ENCODE measurements at places on chromosomes 4 and X.

GRCh38 chr4:141922236-141922635 lies 285.9 kb downstream of the IL15 start:
- no peak for DNase-seq

DNA sequence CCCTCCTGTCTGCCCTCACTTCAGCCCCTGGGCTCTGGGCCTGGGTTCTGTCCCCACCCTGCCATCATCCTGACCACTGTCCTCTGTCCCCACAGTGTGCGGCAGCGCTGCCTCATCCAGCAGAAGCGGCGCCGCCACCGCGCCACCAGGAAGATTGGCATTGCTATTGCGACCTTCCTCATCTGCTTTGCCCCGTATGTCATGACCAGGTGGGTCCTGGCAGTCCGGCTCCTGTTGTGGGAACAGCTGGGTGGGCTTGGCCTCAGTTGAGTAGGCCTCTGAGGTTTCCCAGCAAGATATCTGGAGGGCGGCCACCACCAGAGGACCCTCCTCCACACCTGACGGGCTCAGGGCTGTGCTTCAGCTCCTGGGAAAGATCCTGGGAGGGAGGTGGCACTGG lies 2.2 kb downstream of the GPR78 start:
- no peak for DNase-seq

DNA sequence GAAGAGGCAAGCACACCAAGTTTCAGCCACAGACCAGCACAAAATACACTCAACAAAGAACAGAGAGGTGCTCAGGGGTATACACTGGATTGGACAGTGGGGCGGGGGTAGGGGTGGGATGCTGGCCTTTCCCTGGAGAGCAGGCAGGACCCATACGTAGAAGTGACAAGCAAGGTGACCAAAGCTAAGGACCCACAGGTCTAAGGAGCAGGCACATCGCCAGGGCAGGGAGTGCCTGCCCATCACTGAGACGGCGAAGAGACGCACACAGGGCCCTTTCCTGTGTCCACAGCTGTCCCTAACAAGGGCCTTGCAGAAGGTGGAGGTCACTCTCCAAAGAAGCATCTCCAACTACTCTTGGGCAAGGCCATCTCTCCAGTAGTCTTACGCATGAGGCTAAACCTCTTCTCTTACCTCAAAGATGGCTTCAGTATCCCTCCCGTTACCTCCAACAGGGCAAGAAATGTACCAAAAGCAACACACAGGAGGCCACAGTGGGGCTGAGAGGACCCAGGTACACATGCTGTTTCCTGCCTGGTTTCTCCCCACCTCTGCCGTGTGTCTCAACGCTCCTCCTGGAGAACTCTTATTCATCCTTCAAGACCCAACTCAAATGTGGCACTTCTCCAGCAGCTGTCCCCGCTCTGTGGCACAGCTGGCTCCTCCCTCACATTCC lies 6.5 kb downstream of the WDR1 start:
- no peak for DNase-seq

- no peak for DNase-seq
Measured at GRCh38 chr4:87024201-87024600, 89.4 kb downstream of the AFF1 start.

DNA sequence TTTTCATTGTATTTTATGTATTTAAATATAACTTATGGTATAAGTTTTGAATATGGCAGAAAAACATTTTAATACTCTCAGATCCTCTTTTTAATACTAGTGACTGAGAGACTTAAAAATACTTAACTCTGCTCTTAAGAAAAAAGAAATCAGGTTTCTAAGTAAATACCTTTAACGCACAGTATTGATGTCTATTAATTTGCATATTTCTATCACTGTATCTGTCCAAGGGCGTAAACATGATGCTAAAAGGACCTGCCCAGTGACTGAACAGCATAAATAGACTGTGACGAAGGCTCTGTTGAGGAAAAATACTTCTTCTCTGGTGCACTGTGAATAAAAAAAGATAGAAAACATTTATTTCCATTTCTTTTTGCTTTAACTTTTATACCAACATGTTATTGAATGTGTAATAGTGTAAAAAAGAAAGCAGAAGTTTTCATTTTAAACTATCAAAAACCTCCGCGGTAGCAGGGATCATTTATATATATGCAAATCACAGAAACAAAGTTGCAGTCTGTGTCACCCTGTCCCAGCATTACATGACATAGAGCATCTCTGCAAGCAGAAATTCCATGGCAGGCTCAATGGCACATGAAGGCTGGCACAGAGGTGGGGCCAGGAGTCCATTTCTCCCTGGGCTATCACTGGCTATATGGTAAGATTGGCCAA lies 75.4 kb downstream of the ZAR1 start:
- DNase-seq = no peak

DNA sequence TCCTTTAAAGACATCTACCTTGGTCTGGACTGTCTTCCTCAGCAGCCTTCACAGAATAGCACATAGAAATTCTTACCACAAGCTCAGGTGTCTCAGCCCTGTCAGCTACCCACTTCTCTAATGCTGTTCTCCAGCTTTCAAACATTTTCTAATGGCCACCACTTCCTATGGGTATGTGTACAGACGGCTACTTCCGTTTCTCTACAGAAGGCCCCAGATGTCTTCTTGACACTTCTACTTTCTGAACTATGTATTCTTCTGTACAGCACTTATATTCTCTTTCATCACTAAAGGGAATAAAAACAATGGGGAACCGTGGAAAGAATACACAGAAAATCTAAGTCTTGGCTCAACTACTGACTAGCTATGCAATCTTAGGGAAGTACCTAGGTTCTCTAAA lies 13.3 kb downstream of the OPHN1 start:
- no peak for DNase-seq

GRCh38 chr4:158327525-158327924 lies 117.2 kb downstream of the TMEM144 start:
- DNase-seq = no peak

DNA sequence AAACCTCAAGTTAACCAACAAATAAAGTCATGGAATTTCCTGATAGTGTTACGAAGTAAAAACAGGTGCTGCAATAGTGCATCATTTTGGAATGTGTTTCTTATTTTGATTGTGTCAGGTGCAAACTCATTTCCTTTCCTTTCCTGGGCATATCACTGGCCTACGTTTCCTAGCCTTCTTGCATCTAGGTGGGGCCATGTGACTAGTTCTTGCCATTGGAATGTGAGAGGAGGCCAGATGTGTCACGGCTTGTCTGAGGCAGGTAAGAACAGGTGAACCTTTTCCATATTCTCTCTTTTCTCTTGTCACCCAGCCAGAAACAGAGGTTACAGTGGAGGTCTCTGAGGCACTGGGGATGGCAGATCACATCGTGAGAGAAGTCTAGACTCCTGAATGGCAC lies 868.0 kb downstream of the RPA4 start:
- DNase-seq = no peak

DNA sequence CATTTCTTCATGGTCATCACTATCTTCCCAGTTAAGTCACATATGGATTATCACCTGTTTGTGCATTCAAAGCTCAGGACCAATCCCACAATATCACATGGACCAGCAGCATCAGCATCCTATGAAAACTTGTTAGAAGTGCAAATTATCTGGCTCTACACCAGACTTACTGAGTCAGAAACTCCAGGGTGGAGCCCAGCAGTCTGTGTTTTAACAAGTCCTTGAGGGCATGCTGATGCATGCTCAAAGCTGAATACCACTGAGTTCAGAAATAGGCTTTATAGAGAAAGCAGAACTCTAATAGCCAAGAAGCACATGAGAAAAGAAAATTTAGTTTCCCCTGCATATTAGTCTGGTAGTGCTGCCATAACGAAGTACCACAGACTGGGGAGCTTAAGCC lies 62.4 kb upstream of the GABRQ start:
- no peak for DNase-seq

GRCh38 chr4:83115656-83116285 lies 1.2 kb upstream of the PLAC8 start:
- no peak for DNase-seq

DNA sequence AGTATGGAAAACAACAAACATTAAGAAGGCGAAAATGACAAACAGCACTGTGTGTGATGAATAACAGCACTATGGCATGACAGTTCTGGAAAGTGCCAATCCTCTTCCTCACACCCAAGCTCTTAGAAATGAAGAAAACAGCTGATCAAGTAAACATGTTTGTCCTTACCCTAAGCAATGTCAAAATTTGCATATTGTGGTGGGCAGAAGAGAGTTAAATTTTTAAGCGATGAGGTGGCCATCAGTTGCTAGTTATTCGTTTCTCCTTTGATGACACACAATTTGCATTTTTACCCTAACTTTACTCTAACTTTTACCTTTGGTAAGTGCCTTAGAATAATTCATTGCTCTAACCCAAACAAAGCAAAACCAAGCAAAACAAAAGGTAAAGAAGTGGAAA lies 8.8 kb downstream of the PROM1 start:
- no peak for DNase-seq

DNA sequence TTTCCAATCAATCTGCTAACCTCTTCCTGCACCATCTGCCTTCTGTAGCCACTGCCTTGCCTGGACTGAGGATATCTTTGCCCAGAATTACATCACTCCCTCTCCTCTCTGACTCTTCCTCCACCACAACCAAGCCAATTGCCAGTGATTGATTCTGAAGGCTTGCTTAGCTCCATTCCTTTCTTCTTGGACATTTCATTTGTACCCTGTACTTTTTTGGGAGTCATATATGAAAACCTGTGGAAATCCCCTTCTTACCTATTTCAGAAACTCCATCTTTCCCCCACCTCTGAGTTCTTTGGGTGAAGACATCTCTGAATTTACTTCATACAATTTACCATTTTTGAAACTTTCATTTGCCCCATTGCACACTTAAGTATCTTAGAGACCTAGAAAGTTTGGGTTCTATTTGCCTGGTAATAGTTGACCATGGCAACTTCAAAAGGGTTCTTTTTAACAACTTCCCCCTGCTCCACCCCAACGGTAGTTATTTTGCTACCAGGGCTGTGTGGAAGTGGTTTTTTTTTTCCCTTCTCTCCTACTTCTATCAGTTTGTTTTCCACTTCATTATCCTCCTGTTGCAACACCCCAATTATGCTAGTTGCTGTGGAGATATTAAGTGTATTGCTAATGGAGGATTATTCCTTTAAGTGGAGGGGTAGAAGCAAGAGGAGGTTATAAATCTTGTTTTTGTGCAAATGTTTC lies 14.3 kb downstream of the SGMS2 start:
- no peak for DNase-seq

DNA sequence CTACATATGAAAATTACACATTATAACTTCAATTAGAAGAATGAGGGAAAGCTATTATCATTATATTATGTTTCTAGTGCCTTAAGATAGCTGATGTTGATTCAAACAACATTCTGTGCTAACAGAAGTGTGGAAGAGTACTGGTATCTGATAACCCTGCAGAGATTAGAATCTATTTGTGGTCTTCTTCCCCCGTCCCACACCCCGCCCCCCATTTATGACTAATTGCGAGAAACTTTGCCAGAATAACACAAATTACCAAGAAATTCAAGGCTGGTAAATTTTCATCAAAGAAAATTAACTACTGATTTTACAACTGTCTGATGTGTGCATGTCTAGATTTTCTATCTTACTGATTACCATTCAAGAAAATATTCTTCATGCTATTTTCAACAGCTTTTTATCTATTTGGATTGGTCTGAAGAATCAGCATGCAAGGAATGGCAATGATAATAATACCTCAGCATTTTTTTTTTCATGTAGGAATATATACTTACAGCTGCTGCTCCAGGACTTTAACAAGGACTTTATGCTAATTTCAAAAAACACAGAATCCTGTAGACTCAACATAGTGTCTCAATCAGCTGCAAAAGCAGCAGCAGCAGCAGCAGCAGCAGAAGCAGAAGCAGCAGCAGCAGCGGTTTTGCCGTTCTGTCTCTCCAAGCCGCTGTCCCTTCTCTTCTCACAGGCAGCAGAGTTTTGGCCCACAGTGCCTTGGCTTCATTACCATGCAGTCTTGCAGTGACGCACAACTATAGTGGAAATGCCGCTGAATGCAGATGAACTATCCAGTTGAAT lies 126.7 kb downstream of the FRYL start:
- peak; percentile 63 for DNase-seq

DNA sequence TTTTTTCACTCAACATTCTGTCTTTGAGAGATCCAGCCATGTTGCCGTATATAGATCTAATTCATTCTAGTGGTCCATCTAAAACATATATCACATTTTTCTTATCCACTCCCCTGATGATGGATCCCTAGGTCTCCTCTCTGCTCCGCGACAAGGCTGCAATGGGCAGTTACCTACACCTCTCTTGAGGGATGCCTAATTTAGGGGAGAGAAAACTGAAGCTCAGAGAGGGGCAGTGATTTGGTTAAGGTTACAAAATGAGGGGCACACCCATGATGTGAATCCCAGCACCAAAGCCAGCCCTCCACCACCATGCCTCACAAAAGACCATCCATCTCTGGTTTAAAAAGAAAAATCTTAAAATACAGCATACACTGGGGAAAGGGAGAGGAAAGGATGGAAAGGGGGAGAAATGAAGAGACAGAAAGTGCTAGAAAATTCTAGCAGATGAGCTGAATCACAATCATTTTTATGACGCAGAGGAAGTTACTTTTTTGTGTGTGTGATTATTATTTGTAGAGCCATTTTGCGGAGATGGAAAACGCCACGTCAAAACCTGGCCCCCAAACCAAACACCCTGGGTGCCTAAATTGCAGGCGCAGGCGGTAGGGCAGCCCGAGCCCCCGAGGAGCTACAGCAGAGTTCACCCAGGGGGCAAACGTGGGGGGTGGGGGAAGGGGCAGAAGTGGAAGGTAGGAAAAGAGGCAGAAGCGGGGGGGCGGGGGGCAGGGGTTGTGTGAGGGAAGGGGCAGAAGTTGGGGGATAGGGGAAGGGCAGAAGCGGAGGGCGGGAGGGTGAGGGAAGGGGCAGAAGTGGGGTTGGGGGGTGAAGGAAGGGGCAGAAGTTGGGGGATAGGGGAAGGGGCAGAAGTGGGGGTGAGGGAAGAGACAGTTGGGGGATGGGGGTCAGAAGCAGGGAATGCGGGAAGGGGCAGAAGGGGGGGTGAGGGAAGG lies 1.3 kb upstream of the TSPYL2 start:
- DNase-seq = no peak

GRCh38 chr4:42638993-42639392 lies 17.9 kb downstream of the ATP8A1 start:
- no peak for DNase-seq
